ENCODE measurements at places on chromosomes 11 and 22. TPM values are rescaled to one million over a fixed set of nuclear protein-coding genes. Genes with fewer than 3 reads are reported as not detected.

DNA sequence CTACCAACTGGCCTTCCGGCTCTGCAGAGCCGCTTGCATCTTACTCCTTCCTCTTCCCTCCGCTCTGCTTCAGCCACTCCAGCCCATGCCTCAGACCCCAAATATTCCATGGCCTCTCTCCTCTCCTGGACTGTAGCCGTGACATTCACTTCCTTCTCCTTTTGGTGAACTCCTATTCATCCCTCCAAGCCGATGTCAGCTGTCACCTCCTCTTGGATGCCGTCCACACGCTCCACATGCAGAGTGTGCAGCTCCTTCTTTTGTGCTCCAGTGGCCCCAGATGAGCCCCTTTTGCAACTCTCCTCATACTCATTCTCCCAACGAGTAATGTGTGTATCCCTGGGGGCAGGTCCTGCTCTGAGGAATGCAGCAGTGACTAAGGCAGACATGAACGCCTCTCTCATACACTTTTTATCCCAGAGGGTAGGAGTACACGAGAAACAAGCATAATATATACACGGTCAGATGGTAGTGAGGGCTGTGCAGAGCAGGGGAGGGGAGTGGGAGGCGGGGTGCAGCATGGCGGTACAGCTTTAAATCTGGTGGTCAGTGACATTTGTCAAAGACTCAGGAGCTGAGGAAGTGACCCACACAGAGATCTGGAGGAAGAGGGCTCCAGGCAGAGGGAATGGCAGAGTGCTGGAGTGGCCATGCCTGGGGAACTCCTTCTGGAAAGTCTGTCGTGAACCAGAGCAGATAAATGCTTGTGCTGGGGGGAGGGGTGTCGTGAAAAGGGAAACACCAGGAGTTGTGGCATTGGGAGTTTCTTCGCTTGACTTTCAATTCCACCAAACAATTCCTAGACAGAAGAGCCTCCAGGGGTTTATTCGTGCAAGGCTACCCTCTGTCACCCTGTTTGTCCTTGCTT lies 83.8 kb upstream of the ATXN10 start:
- DNase-seq, result no peak

GRCh38 chr11:79100093-79100910 lies 340.5 kb downstream of the TENM4 start:
- DNase-seq, result peak; percentile 26

DNA sequence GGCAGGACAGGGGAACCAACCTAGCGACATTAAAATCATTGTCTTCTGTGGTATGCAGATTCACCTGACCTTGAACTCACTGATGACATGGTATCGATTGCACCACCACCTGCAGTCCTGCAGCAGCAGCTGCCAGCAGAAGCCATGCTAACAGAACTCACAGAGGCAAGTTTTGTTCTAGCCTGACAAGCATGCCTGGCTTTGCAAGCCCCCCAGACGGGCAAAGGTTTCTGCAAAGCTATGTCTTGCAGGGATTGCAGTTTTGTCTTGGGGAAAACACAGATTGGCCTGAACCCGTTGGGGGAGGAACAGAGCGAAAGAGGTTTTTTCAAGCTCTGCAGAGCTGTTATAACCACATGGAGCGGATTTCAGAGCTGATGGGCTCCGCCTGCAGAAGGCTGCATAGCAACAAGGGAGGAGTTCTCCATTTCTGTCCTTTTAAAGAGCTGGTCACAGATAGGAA lies 221.0 kb downstream of the HIPK3 start:
- DNase-seq, result no peak

- no peak for DNase-seq
Observed at GRCh38 chr11:56333156-56333555, 12.7 kb upstream of the OR8K1 start.

DNA sequence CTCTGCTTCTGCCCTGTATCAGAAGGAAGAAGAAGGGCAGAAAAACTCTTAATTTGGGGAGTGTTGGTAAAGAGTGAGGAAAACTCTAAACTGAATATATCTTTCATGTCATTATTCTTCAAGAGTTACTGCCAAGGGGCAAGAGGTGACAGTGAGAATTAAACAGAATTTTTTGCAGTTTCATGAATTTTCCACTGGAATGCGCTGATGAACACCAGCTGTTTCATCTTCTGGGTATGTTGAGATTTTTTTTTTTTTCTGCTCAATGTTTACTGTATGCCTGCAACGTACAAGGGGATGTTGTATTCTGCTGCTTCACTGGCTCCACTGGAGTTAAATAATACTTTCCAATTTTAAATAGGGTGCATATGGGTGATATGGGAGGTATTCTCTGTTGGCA lies 117.8 kb downstream of the FAM76B start:
- no peak for DNase-seq

GRCh38 chr11:107957109-107957588 lies 28.9 kb downstream of the RAB39A start:
- no peak for DNase-seq

GRCh38 chr11:118434553-118435289 lies 1.6 kb upstream of the KMT2A start:
- DNase-seq, result peak; percentile 31

GRCh38 chr22:47001288-47001687 lies 238.8 kb downstream of the TBC1D22A start:
- DNase-seq, result no peak

- peak; percentile 97 for DNase-seq
Observed at GRCh38 chr11:110525883-110526282, 96.1 kb downstream of the FDX1 start.

DNA sequence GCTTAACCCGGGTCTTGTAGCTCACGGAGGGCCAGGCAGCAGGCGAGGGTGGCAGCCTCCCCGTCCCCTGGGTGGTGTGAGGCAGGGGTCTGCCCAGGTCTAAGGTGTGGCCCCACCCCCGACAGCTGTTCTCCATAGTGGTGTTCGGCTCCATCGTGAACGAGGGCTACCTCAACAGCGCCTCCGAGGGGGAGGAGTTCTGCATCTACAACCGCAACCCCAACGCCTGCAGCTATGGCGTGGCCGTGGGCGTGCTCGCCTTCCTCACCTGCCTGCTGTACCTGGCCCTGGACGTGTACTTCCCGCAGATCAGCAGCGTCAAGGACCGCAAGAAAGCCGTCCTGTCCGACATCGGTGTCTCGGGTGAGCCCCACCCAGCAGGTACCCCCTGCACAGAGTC lies 24.4 kb downstream of the SYNGR1 start:
- no peak for DNase-seq

DNA sequence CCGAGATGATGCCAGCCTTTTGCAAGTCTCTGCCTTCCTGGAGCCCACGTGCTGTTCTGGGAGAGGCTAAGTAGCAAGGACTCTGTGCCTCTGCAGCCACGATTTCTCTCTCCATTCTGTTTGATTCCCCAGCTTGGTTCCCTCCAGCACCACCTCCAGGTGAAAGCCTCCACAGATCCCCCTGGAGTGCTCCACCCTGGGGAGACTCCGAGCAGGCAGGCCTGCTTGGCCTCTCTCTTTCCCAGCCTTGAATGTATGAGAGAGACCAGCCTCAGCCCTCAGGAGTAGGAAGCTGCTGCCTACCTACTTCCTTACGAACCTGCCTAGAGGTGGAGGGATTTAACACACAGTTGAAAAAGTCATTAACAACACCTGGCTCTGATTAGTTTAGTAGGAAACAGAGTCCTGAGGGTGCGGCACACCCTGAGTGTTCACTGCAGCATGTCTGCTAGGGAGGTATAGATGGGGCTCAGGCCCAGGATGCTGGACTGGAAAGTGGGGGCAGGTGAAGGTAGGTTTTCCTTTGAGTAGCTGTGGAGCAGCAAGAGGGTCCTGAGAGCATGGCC lies 22.5 kb downstream of the TMPRSS5 start:
- DNase-seq, result no peak

DNA sequence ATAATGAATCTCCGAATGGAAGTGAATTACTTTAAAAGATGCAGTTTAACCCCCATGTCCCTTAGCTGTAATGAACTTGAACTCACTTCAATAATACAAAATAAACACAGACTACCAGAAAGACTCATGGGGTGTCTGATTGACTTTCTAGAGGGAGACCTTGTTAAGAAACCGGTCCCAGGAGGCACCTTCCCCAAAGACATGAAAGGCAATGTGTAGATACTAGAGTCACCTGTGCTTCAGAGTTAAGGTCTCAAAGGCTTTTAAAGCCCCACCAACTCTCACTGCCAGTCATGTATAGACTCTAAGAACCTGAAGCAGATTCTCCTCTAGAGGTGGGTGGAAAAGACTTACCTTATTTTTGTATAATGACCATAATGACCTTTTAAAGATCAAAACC lies at the start of gene OR8J1:
TSS of gene OR8J1 (plus strand) at position 301 of the 400 bp plus-strand sequence. CDS start 5,956 bp downstream, outside the sequence.
- no peak for DNase-seq

- DNase-seq, result no peak
Observed at GRCh38 chr11:95660038-95660437, 129.5 kb downstream of the FAM76B start.

DNA sequence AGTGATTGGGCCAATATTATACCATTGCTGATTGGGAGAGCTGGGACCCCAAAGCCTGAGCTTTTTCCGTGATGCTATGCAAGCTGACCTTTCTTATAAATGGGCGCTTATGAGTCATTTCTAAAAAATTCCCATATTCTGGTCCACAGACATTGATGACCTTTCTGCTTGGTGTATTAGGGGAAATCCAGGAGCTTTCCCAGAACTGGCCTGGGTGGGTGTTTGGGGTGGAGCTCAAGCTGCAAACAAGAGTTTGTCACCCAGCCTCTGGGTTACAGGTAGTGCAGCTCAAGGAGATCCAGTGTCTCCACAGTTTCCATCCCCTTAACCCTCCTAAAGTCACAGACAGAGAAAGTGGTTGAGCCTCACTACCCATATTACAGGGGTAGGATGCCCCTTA lies 67.7 kb downstream of the CCDC81 start:
- DNase-seq, result no peak

DNA sequence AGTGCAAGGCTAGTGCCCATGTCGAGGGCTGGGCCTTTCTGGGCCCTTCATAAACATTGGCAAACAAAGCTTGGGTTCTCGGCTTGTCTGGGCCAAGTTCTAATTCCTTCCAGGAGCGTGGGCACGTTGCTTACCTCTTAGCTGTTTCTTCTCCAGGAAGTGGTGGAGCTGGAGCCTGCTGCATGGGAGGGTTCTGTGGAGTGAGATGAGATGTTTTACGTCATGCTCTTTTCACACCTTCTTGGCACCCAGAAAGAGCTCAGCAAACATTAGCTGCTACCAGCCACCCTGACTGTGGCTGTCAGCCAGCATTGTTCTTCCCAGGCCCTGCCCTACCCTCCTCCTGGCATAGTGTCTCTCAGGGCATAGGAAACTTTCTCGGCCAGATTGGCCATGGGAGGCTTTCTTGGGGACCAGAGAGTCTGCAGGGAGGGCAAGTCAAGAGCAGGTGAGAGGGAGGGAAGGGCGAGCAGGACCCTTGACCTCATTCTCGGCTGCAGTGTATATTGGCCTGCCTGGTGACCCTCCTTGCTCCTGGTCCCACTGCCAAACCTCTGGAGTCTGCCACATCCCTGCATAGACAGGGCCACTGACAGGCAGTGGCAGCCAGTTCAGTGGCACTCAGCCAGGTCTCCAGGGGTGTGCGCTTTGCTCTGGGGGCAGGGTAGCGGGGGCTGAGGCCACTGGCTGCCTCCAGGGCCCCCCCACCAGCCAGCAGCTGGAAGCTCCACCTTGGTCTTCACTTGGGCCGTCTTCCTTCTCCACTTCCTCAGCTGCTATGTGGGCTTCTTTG lies 98.8 kb downstream of the BCR start:
- peak; percentile 94 for DNase-seq

The KRTAP5-10 gene
- not detected for polyA plus RNA-seq

The LDHAL6A gene
- not detected for polyA plus RNA-seq

The SSRP1 gene
- polyA plus RNA-seq, result 160 TPM

The C11orf97 gene
- not detected for polyA plus RNA-seq

The TPP1 gene
- polyA plus RNA-seq, result 60.5 TPM

The FJX1 gene
- 20.4 TPM for polyA plus RNA-seq

The SOX10 gene
- polyA plus RNA-seq, result not detected

The TRIM22 gene
- polyA plus RNA-seq, result 35.9 TPM

The RAG2 gene
- polyA plus RNA-seq, result not detected

The WNT7B gene
- 0.15 TPM for polyA plus RNA-seq

The OR6A2 gene
- polyA plus RNA-seq, result not detected

The USP47 gene
- 11.1 TPM for polyA plus RNA-seq

The ASPHD2 gene
- 4.1 TPM for polyA plus RNA-seq

The NAALAD2 gene
- not detected for polyA plus RNA-seq
